ENCODE measurements at places on chromosomes 2 and 18.

DNA sequence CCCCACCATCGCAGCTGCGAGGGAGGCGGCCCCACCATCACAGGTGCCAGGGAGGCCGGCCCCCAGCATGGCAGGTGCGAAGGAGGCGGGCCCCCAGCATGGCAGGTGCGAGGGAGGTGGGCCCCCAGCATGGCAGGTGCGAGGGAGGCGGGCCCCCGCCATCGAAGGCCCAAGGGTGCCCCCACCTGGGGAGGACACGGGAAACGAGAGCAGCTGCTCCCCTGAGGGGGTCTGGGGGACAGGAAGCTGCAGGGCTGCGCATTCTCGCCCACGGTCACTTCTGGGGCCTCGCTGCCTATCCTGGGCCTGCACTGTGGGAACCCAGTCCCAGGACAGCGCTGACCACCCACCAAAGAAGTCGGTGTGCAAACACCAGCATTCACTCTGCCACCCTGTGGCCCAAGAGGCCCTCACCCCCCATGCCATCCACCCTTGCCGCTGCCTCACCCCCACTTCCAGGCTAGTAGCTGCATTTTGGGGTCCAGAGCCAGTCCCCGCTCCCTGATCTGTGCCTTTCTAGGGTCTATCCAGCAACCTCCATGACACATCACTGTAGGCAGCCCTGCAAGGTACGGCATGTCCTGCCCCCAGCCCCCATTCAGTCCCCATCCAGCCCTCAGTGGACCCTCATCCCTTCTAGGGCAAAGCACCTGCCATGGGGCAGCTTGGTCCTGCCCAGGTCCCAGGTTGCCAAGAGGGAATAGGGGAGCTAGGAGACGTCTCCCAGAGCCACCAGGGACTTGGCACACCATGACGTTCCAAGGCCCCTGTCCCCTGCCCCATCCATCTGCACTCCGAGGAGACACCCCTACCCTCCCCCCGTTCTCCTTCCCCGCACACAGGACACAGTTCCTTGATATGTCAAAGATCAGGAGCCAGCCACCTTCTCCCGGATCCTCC lies 24.0 kb upstream of the GPC1 start:
- no peak for DNase-seq

DNA sequence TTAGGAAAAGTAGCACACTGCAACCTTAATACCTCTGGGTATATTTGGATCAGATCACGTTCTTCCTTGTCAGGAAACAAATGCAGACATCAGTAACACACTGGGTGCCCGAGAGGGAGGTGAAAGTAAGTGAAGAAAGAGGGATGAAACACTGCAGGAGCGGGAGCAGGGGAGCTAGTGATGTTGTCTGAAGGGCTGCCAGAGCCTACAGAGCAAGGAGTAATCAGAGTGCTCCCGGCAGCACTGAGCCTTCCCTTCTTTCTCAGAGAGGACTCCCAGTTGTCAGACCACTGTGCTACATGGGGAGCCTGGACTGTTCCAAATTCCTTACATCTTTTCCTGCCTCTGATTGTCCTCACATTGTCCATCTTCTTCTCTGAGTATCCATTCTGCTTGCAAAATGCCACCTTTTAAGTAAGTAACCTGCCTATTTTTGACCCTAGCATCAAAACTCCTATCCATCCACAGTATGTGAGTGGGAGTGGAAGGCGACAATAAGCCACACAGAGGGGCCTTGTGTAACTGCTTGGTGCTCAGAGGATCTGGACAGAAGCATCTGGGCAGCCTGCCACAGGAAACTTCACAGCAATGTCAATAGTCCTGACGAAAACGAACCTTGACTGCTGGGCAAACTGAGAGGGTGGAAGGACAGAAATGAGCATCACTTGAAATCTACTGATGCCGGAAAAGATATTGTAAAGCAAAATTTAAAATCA lies 10.8 kb upstream of the NAB1 start:
- DNase-seq = no peak

DNA sequence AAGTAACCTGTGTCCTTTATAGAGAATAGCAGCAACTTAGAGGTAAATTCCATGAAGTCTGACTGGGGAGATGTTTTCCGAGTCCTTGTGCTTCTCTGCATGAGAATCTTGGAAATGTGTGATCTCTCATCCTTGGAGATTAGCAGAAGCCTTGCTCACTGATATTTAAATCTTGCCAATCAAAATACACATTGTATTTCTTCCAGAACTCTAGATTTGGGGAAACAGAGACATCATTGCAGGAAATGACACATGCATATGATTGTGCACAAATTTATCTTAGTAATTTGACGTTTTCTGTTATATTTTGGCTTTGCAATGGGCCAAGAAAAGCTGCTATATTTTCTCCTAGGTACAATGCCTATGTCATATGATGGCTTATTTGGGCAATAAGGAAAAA lies 182.6 kb downstream of the ZNF804A start:
- DNase-seq = no peak

- no peak for DNase-seq
These were observed 100.4 kb downstream of the AFF3 start for GRCh38 chr2:100041946-100042345.

- DNase-seq = no peak
These were observed 28.9 kb downstream of the ARHGAP15 start for GRCh38 chr2:143158098-143158497.

GRCh38 chr2:174052584-174052976 lies 87.4 kb upstream of the SP3 start:
- DNase-seq = no peak

DNA sequence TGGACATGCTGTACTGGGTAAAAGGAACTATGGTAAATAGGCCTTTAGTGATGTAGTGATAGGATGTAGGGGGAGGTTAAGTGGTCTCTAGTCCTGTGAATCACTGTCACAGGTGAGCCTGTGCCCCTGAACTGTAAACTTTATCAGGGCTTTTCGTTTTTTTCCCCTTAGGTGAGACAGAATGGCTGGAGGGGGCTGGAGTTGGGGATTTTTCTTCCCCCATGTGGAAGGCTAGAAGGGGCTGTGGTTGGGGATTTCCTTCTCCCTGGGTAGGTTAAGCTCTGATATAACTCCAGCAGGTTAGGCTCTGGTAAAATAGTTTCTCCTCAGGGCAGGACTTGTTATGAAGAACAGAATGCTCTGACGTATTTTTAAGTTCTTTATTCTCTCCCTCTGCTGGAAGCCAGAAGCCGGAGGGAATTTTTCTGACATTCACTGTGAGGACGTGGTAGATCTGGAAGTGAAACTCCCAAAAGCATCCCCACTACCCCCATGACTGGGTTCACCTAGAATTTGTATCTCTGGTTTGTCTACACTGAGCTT lies 28.5 kb downstream of the PIKFYVE start:
- DNase-seq = no peak

All from NCI-H510A treated with DMSO at 0.1 percent for 48 hours (cell line).